NCI-H1105 treated with DMSO at 0.1 percent for 48 hours (cell line): ENCODE measurements at places on chromosomes 3 and 15.
A peak's percentile ranks its signal among the peaks of the same experiment; 100 is the strongest.

GRCh38 chr3:187900993-187901755, 155.9 kb upstream of the BCL6 start:
- DNase-seq: peak; percentile 91

GRCh38 chr3:9917820-9918219, 922 bp downstream of the IL17RC start:
- DNase-seq: no peak

GRCh38 chr3:31341130-31341529, 191.6 kb upstream of the STT3B start:
- DNase-seq: no peak

- no peak for DNase-seq
Measured at GRCh38 chr3:38964646-38965045, 87.1 kb downstream of the SCN11A start.

DNA sequence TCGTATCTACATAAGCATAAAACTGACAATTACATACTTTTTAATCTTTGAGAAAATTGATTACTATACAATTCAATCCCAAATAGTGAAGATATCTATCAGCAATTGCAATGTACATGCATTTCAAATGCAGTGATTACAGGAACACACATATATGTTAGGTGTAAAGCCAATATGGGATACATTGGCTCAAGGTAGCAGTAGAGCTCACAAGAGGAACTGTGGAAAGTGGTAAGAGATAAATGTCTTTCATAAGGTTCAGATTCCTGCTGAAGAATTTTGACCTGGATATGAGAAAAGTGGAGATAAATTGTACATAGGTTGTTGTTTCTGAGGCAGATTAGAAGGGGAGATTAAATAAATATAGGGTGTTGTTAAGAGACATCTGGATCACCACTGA, 1280.5 kb downstream of the OTOL1 start:
- DNase-seq: no peak

- no peak for DNase-seq
Measured at GRCh38 chr3:44893097-44893496, 18.7 kb downstream of the TGM4 start.

GRCh38 chr3:190586631-190587011, 72.7 kb downstream of the IL1RAP start:
- no peak for DNase-seq

- peak; percentile 79 for DNase-seq
Measured at GRCh38 chr15:82021992-82022391, 23.8 kb downstream of the MEX3B start.

- no peak for DNase-seq
Measured at GRCh38 chr15:55260562-55261131, 29.0 kb downstream of the RAB27A start.

DNA sequence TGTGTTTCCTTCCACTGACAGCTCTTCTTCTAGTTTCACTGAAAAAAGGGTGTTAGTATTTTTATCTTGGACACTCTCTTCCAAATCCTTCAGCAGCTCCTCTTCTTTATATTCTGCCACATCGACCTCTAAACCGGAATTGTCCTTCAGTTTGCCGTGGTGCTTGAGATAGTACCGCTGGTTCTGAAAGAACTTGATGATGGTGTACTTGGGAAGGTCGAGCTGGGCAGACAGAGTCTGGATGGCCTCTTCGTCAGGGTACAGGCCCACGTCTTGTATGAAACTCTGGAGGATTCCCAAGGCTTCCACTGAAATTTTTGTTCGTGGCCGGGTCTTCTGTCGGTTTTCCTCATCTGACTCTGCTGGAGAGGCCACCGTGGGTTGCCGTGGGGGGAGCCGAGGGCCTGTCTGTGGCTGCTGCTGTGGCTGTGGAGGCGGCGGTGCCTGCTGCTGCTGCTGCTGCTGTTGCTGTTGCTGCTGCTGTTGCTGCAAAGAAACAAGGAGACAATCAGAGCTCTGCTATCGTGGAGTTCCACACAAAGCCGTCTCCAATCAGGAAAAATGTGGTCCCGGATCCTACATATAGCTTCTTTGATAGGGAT, 75.8 kb downstream of the SATB1 start:
- DNase-seq: no peak

DNA sequence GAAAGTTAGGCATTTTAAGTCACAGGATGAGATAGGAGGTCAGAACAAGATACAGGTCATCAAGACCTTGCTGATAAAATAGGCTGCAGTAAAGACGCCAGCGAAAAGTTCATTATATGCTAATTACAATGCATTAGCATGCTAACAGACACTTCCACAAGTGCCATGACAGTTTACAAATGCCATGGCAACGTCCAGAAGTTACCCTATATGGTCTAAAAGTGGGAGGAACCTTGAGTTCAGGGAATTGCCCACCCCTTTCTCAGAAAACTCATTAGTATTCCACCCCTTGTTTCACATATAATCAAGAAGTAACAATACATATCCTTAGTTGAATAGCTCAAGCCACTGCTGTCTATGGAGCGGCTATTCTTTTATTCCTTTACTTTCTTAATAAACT, 92.7 kb upstream of the PLXND1 start:
- DNase-seq: no peak

GRCh38 chr3:13301286-13301987, 118.7 kb downstream of the NUP210 start:
- DNase-seq: no peak

DNA sequence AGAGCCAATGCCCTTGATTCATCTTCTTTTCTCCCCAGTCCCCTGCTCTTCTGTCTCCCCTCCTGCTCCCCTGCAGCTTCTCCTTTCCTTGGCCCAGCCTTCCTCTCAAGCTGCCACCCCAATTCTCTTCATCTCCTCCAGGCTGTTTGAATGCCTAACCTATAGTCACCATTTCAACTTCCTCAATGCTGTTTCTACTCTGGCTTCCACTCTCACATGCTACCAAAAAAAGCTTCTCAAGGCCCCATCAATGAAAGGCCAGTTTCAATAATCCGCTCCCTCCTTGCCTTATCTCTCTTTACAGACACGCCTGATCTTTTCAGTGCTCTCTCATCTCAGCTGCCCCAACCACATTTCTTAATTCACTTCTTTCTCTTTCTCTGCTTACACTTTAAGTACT, 212.2 kb upstream of the GPR149 start:
- DNase-seq: no peak

- DNase-seq: no peak
Measured at GRCh38 chr3:47079432-47079831, 84.5 kb downstream of the SETD2 start.
